NCI-H460 (cell line): ENCODE measurements at places on chromosomes 5 and 9. TPM values are rescaled to one million over a fixed set of nuclear protein-coding genes. Genes with fewer than 3 reads are reported as not detected.

The CSF1R gene
- total RNA-seq = not detected in 2 replicates

DNA sequence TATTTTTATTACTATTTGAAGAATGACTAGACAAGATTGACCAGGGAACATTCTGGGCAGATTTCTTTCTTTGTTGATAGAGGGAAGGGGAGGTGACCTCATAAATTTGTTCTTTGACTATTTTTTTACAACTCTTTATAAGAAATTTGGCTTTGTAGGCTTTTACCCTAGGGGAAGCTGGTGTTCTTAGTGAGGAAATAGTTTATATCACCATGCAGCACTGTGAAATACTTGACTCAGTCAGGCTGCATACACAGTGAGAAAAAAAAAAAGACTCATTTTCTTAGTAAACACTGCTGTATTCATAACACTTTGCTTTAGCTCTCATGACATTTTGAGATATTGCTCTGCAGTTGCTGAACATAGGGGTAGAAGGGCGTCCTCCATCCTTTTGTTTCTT lies 336.6 kb upstream of the PIK3R1 start:
- no peak for DNase-seq

GRCh38 chr5:173242675-173243121 lies 7.7 kb upstream of the NKX2-5 start:
- DNase-seq = no peak

The NIM1K gene
- 0.55 TPM in 1 of 2 replicates, not detected in the other for total RNA-seq

The AK1 gene
- 36.9 and 41.9 TPM in 2 replicates for total RNA-seq

GRCh38 chr5:151092762-151093161 lies 11.9 kb upstream of the TNIP1 start:
- DNase-seq = no peak

The LHX6 gene
- total RNA-seq = 0.10 and 0.98 TPM in 2 replicates

The SLCO6A1 gene
- total RNA-seq = not detected in 2 replicates

DNA sequence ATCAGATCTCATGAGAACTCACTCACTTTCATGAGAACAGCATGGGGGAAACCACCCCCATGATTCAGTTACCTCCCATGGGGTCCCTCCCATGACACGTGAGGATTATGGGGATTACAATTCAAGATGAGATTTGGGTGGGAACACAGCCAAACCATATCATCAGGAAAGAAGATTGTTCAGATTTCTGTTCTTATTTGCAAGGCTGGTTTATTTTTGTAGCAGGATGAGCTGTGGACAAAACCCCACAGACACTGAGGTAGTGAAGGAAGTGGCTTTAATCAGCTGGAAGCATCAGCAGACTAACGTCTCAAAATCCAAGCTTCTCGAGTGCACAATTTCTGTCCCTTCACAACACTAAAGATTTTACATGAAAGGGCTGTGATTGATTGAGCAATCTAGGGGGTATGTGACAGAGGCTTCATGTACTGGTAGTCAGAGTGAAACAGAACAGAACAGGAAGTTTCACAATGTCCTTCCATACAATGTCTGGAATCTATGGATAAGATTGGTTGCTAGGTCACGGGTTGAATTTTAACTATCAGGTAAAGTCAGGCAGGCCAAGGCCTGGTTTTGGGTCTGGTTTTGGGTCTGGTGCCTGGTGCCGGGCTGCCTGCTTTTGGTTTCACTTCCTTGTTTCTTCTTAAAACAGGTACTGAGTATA lies 91.3 kb upstream of the ZNF366 start:
- no peak for DNase-seq

DNA sequence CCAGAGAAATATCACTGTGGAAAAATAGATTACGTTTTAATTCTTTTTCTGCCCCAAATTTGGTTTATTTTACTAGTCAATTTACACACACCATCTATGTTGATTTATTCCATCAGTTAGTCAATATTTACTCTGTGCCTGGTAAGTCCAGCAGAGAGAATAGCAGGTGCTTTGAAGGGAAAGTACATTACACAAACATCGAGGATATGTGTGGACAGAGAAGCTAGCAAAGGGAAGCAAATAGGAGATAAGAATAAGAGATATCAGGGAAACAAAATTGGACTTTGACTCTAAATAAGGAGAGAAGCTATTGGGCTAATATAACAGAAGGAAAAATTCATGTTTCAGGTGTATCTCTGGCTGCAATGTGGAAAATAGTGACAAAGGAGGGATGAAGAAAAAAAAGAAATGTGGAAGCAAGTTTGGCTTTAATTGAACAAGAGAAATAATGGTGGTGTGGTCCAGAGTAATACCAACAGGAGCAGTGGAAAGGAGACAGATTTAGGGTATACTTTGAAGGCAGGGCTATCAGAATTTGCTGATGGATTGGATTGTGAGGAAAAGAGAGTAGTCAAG lies 587.7 kb upstream of the CDH6 start:
- DNase-seq = no peak

DNA sequence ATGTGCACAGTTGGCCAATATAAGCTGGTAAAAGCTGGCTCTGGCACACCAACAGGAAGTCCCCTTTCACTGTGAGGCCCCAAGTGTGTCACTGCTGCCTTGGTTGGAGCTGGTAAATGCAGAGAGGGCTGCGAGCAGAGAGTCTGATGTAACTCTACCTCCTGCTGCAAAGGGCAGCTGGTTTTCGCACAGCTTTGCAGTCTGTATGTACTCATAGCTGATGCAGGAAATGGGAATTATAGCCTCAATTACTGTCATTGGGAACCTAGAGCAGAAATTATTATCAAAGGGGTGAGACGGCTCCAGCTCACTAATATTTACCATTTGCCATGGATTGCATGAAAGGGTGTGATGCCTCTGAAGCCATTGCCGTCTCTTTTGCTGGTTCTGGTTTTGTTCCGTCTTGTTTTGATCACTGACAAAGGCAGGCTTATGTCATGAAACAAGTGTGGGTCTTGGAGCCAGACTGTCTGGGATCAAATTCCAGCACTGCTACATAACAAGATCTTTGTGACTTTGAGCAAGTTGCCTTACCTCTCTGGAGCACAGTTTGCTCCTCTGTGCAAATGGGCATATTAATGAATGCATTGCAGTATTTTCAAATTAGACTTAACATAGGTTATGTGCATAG lies 124.3 kb upstream of the SLC25A48 start:
- no peak for DNase-seq

The FAM78A gene
- total RNA-seq = 0.72 and 1.1 TPM in 2 replicates

DNA sequence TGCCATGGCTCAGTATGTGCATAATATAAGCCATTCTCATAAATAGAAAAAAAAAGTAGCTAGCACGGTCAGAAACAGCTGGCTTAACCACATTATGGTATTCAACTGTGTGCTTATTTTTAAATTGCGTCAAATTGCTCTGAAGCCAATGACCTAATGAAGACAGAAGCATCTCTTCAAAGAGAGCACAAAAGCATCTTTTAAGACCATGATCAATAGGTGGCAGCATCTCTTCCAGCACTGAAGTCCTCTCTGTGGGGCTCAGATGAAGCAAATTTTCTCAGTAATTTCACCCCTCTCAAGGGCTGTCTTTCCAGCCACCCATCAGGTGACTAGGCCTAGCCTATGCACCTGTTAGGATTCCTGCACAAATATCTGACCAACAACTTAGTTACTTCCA lies 251.4 kb downstream of the GLIS3 start:
- DNase-seq = no peak

The IFNA21 gene
- not detected in 2 replicates for total RNA-seq

GRCh38 chr5:149442563-149443182 lies 63.6 kb upstream of the IL17B start:
- peak; percentile 71 for DNase-seq

DNA sequence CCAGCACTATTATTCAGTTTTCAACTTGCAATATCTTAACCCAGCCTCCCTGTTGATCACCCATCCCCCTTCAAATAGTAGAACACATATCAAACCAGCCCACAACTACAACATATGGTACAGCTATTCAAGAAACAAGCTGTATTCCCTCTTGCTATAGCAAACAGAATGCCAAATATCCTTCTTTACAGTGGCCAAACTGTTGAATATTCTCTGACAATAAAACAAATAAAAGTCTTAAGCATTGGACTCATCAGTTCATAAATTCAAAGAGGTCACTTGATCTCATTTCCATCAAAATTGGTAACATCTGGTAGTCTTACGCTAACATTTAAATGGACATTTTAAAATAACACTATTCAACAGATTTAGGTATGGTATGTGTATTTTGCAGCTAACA lies 350.8 kb downstream of the EFNA5 start:
- no peak for DNase-seq

- no peak for DNase-seq
Observed at GRCh38 chr9:134399435-134400056, 73.3 kb downstream of the RXRA start.

The IFNA13 gene
- total RNA-seq = not detected in 2 replicates

The SMIM33 gene
- not detected in 2 replicates for total RNA-seq

GRCh38 chr5:1227667-1228066 lies 2.5 kb downstream of the SLC6A18 start:
- DNase-seq = peak; percentile 21

DNA sequence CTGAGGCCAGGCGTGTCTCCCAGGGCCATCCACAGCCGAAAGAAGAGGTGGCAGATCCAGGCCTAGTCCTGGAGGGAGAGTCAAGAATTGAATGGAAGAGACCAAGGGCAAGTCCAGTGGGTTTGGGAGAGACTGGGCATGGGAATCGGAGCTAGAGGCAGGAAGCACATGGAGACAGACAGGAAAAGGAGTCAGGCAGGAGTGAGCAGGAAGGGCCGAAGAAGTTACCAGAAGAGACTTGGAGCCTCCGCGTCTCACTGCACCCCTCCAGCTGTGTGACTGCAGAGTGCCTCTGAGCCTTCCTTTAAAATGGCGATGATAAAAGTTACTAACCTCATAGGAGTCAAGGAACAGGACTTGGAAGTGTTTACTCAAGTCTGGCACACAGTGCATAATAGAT lies 64.4 kb upstream of the ANGPTL2 start:
- no peak for DNase-seq

The AMBP gene
- total RNA-seq = 0.62 and 1.1 TPM in 2 replicates

GRCh38 chr5:122858451-122858850 lies 13.0 kb downstream of the SNX24 start:
- DNase-seq = no peak

DNA sequence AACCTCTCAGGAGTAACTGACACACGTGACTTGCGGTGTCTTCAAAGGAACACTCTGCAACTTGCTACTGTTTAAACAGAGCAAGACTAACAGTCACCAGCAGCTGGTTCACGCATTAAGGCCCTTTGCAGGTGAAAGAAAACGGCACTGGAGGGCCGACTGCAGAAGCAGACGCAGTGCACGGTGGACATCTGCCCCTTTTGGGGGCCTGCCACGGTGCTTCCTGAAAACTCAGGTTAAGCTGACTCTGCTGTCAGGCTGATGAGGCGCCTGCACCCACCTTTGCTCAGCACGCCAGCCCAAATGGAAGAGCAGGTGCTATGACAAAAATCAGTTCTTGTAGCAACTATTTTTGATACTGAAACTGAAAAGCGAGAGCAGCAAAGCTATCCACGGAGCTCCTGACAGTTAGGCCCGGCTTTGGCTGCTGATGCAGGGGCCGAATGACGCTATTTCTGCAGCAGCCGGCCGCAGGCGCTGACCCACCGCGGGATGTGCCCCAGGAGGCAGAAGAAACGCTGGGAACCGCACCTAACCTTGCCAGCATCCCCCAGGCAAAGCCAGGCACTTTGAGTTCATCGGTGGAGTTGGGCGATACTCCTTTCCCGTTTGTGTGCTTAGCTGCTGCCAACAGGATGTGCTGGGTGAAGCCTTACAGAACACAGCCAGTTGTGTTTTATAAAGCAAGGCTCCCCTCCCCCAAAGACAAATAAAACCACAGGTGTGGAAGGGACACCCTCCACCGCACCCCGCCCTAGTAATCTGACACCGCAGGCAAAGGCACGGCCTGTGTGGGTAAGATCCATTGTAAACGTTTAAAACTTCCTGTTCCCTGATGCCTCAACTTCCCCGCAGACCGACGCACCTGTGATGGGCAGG lies 21.1 kb upstream of the TERT start:
- no peak for DNase-seq

DNA sequence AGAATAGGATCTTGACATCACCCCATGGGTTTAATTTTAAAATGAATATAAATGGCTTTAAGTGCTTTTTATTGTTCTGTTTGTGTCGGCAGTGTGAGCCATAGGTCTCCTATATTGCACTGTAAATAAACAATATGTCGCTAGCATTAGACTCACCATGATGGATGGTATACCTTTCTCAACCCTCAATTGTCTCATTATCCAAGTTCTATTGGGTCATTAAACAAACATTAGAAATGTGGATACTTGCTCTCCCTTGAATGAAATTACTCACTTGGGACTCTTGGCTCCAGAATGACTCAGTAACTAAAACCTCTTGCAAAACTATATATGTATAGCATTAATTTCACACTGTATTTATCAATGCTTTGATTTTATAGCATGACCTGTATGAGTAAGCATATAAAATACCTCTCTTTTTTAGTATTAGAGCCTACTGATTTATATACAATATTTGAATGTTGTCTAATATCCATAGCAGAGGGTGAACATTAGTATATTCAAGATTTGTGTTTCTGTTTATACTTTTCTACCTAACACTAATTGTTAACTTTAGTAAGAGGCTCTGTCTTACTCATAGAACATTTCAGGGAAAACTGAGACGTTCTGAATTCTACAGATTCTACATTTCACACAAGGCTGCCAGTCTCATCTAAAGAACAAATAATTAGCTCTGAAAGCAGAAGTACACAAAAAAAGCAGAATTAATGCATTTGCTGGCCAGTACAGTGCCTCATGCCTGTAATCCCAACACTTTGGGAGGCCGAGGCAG lies 303.8 kb upstream of the PRR16 start:
- DNase-seq = peak; percentile 41

GRCh38 chr9:99118782-99119466 lies 14.0 kb downstream of the TGFBR1 start:
- DNase-seq = no peak

- peak; percentile 22 for DNase-seq
Observed at GRCh38 chr9:68507130-68507805, 33.4 kb downstream of the TMEM252 start.

DNA sequence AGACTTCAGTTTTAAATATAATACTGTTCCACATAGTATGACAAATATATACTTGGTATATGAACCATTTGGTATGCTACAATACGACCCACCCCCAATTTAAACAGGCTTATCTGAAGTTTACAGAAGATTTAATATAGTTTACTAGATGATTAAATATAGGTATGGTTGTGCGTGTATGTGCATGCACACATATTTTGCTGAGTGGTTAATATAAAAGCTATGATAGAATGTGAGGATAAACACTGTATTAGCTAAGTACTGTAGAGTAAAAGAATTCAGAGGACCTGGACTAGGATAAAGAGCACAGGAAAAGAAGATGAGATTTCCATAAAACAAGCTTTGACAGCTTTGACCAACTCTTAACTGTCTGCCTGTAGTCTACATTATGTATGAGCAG lies 356.7 kb downstream of the PDE4D start:
- DNase-seq = no peak

DNA sequence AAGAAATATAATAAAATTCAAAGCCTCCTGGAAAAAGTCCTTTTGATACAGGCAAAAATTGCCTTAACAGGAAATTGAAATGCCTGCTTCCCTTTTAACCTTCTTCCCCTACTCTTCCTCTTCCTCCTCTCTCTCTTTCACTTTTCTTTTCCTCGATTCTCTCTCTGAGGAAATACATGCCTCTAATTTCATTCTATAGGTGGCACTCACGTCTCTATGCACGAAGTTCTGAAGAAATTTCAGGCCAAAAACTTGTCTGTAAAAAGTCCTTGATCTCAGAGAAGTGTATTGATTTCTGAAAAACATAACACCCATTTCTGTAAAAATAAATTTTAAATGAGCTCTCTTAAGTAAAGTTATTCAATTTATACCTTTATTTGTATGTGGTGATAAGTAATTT lies 371.7 kb upstream of the IRX4 start:
- no peak for DNase-seq

The S100Z gene
- total RNA-seq = not detected in 2 replicates

GRCh38 chr9:33293782-33294181 lies 3.5 kb downstream of the NFX1 start:
- DNase-seq = no peak
